ENCODE measurements at places on chromosomes 12 and 14.

DNA sequence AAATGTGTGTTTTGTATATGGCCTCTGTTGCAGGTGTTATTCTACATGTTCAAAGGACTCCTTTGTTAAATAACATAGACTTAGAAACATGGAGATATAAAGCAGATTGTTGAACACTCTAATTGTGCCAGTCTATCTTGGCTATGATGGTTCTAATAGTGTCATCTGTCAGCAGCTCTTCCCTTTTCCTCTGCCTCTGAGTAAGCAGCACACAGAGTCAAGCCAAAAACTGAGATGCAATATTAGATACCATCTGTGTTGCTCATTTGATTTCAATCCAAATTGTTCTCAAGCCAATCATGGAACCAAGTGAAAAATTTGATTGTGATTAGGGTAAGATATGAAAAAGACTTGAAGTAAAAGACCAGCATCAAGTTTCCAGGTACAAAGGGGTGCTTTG lies 871.1 kb upstream of the MGAT4C start:
- no peak for DNase-seq

DNA sequence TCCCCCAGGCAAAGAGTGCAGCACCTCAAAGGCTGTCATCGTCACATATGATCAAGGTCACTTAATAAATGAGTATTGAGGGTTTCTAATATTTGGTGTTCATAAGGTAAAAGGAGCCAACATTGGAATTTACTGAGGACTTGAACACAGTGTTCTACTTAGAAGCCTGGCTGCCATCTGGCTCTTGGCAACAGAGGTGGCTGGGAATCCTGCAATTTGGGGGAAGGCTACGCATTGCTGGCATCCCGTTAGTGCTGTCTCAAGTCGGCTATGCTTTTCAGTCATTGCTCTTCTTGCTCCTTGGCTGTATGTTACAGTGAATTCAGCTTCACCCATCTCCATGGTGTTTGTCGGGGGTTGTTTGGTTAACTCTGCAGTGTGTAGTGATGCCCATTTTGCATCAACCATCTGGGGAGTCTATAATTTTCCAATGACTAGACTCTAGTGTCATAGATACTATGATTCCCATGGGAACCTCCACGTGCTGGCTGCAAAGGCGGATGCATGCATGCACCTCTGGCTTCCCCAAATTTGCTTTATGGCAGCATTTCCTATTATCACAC lies 12.9 kb upstream of the SLC24A4 start:
- DNase-seq = no peak

- DNase-seq = no peak
Measured at GRCh38 chr12:45566257-45566656, 163.2 kb upstream of the ARID2 start.

DNA sequence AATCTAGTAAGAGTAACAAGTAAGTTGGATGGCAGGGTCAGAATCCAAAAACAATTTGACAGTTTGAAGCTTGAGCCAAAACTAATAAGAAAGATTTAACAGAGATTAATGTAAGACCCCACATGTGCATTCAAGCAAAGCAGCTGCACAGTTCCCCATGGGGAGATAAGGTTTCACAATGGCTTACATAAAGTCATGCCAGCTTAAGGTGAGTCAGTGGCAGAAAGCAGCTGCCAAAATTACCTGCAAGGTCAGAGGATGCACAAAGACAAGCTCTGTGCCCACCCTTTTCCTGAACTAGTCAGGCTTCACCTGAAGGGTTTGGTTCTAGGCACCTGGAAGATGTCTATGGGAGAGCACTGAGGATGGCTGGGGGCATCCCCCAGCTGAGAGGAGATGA lies 36.6 kb upstream of the KRT77 start:
- no peak for DNase-seq

- no peak for DNase-seq
Measured at GRCh38 chr12:307406-307805, 44.8 kb upstream of the SLC6A13 start.

DNA sequence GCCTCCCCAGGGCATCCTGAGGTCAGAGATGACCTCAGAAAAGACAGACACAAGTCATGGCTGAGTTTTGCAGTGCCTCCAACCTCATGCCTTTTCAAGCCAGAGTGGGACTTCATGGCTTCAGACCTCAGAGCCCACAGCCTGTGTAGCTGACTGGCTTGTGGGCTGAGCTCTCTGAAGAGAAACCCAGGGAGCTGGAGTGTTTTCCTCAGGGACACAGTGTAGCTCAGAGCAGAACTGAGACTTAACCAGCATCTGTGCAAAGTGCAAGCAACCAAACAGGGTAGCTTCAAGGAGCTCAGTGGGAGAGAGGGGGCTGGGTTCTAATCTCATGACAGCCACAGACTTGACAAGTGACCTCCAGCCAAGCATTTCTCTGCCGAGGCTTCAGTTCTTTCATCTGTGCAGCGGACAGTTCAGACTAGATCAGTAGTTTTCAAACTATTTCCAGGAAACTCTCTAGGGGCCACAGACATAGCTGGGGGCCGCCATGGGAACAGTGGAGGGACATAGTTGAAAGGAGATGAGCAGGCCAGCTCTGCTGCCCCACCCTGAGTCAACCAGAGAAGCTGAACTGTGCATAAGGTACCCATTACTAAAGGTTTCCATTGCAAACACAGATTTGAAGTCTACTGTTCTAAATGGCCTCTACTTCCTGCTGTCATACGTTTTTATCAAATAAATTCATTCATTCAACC lies 80.0 kb downstream of the LGMN start:
- DNase-seq = no peak

GRCh38 chr12:2239381-2239871 lies 186.6 kb downstream of the CACNA1C start:
- DNase-seq = no peak

GRCh38 chr14:99737956-99738667 lies 54.0 kb downstream of the CYP46A1 start:
- DNase-seq = no peak

DNA sequence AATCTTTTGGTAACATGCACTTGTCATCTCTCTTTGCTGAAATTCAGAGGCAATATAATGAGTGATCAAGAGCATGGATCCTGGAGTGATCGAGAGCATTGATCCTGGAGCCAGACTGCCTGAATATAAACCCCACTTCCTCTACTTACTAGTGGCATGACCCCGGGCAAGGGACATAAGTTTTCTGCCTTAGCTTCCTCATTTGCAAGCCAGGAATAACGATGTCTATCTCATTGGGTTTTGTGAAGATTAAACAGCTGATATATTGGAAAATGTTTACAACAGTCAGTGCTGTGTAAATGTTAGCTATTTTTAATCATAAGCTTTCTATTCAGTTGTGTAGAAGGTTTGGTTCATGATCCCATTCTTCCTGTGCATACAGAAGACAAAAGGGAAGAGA lies 2.4 kb upstream of the CSRNP2 start:
- DNase-seq = peak; percentile 38

DNA sequence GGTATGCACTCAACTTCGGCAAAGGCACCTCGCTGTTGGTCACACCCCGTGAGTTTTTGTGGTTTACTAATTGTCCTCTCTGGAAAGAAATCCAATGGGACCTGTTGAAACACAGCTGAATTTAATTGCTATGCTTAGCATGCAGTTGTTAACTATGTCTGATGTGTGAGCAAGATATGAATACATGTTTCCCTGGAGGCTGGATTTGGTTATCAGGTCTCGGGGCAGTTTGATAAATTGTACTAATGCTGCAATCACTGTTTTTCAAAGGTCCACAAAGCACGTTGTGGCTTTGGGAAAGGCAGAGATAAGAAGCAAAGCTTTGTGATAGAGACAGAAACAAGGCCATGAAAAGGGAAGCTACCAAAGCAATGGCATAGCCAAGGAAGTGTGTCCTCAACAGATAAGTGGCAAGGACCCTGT lies 91.3 kb downstream of the DAD1 start:
- peak; percentile 46 for DNase-seq

DNA sequence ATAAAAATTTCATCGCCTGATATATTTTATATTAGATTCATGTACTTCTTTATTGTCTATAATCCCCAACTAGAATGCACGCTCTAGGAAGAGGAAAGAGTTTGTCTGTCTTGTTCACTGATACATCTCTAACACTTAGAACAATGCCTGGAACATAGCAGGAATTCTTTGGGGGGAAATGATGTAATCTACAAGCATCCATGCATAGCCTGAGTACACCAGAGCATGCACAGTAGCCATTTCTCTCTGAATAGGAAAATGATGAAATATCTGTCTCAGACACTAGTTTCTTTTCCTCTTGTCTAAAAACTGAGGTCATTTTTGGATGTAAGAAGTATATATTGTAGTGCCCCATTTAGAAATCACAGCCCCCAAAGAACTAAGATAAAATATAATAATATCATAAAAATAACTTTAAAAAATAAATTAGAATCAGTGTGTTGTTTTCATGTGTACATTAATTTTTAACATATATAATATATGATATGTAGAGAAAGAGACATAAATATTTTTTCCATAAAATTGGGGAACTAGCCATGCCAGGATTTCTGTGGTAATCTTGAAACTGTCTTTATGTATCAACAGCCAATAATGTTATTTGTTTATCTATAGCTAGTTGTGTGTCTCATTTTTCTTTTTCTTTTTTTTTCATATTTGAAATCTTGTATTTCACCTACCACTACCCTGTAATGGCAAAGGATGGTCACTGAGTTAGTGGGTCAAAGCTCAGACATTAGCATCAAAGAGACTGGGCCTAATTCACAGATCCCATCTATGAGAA lies 155.6 kb upstream of the TMCC3 start:
- DNase-seq = peak; percentile 27

DNA sequence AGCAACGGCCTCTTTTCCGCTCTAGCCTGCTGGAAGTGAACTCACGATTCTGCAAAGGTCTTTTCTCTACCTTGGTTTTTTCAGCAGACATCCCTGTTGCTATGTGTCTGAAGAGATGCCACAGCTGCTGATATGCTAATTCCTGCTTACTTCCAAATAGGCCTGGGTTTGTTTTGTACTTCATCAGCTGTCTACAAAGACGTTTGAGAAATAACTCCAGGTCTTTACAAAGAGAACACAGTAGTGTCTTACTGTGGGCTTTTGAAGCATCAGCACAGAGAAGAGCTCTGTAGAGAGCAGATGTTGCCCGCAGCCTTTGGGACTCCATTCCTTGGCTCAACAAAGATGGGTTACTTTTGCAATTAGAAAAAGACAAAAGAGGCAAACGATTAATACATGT lies 1366.5 kb downstream of the AACS start:
- DNase-seq = no peak

DNA sequence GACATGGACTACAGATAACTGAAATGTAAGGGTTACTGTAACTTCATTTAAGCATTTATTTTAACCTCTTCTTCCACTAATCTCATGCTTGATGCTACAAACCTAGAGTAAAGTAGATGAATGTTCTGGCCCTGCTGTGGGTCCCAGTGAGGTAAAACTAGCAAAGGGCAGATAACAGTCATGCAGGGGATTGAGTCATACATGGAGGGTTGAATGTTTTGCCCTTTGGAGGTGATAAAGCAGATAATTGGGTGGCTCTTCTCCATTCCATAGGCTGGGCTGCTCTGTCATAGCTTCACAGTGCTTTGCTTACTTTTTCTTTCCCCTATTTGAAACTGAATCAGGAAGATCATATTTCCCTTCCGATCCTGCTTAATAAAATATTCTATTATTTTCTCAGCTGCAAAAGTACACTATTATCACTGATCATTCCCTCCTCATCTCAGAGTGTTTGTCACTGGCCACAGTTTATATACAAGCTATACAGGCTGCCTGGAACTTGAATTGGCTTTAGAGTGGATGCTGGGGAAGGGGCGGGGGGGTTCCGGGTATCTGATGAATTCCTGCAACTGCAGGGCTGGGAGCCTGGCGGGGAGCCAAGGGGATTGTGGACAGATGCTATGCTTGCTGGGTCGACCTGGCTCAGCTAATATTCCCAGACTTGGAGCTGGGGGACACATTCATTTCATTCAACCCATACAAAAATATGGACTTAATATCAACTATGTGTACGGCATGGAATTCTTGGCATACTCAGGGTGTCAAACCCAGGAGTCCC lies 235.1 kb downstream of the NRXN3 start:
- no peak for DNase-seq

GRCh38 chr12:65953631-65954030 lies 129.3 kb downstream of the HMGA2 start:
- no peak for DNase-seq

DNA sequence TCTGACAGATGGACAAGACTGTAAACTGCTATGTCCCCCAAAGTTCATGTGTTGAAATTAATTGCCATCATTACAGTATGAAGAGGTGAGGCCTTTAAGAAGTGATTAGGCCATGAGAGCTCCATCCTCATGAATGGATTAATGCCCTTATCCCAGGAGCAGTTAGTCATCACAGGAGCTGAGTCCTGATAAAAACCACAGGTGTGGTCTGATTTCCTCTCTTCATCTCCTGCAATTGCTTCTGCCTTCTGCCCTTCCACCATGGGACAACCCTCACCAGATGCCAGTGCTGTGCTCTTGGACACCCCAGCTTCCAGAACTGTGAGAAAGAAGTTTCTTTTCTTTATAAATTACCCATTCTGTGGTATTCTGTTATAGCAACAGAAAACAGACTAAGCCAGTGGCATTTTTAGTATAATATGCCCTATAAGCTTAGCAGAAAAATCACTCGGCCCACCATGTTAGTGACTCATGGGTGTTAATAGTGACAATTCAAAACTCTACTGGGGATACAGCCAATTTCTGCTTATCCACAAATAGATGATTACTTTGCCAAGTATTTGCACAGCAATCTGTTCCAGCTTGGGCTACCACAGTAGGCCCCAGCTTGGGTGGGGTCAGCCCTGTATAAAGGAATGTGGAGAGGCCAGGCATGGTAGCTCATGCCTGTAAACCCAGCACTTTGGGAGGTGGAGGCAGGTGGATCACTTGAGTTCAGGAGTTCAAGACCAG lies 129.0 kb upstream of the BCL2L14 start:
- no peak for DNase-seq

DNA sequence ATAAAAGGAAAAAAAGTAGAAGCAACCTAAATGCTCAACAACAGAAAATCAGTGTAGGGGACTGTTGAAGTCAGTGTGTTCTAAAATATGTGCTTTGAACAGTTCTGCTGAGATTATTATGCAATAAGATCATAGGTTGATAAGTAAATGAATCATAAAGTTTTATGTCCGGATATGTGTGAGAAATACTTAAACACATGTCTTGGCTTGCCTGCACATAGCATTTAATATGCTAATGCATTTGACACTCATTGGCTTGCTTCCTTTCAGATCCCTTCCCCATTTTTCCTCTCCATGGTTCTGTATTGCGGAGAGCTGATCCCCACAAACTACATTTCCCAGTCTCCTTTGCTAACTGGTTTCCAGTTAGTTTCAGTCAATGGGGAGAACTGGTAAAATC lies 573.8 kb upstream of the TBX3 start:
- DNase-seq = no peak

- DNase-seq = no peak
Measured at GRCh38 chr14:70064136-70064865, 124.5 kb downstream of the SLC8A3 start.

DNA sequence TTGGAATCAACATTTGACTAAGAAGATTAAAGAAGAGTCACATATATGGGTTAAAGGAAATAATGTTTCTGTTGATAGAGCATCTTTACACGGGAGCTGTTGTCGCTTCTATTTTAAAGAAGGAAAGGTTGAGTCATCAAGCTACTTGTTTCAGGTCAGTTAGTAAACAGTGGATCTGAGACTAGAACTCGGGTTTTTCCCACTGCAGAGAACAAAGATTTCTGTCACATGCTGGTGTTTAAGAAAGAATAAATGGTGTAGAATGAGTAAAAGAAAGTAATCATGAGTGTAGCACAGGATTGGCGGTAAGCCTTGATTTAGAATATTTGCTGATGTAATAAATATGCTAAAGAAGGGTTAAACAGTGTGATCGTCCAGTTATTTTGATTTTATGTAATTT lies 455.5 kb downstream of the AEBP2 start:
- DNase-seq = no peak

GRCh38 chr14:28607661-28608060 lies 158.9 kb upstream of the FOXG1 start:
- no peak for DNase-seq
